ENCODE measurements at places on chromosomes 3 and 15. TPM values are rescaled to one million over a fixed set of nuclear protein-coding genes. Genes with fewer than 3 reads are reported as not detected.
A peak's percentile ranks its signal among the peaks of the same experiment; 100 is the strongest.

DNA sequence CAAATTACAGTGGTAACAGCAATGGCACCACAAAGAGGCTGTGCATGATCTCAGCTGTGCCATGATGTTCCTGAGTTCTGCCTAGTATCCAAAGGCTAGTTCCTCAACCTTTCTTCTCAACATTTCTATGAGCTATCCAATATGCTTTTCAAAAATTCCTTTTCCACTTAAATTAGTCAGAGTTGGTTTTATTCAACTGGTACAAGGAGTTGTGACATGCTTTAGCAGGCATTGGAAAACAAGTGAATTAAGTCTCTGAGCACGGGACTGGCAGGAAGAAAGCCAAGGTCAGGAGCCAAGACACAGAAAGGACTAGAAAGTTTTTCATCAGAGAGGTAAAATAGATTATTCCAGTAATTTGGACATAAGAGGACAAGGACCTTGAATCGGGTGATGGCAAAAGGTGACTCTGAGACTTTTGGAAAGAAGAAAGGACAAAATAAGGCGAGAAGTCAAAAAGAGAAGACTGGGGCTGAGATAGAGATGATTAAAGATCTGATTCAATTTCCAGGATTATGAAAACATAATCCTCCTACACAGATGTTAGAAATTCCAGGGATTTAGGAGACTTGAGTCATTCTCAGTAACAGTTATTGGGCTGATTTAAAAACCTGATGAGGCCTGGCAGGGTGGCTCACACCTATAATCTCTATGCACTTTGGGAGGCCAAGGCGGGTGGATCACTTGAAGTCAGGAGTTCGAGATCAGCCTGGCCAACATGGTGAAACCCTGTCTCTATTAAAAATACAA, 36.1 kb downstream of the PBRM1 start:
- H3K36me3 ChIP-seq: peaks cover 100% of the 10 kb centered on the region
- H3K4me1 ChIP-seq: no peaks in the 10 kb centered on the region
- H3K4me3 ChIP-seq: no peak overlapping the region
- H3K27ac ChIP-seq: no peak overlapping the region
- no peaks in the 10 kb centered on the region for H3K27me3 ChIP-seq

DNA sequence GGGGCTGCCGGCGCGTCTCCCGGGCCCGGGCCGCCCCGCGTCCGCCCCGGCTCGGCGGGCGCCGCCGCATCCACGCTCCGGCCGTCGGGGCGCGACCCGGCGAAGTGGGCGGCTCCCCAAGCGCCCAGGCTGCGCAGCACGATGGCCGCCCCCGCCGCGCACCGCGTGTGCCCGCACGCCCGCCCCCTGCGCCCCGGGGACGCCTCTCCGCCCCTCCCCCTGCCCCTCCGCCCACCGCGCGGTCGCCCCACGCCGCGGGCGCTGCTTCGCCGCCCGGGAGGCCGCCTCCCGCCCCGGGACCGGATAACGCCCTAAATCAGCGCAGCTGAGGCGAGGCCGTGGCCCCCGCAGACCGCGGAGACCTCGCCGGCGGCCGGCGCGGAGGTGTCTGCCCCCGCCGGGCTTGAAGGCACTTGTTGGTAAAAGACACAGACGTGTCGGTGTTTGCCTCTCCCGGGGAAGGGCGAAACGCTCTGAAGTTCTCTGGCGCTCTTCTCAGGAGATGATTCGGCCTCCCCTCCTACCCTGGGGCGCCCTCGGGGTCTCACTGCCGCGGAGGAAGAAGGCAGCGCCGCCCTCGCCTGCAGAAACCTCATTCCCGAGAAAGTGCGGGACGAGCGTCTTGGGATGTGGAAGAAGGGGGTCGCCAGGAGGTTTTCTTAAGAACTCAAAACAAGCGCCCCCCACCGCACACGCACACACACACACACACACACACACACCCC, at the start of gene BNC1:
Gene BNC1, minus strand, starts transcription at position 106 of the 725 bp plus-strand sequence. Its CDS starts 36 bp downstream, at position 70.
- H3K27ac ChIP-seq: no peak within 1 kb of the TSS
- peaks cover 64% of the 10 kb centered on the region for H3K27me3 ChIP-seq
- H3K4me1 ChIP-seq: peaks cover 7% of the 10 kb centered on the region
- no peaks in the 10 kb centered on the region for H3K36me3 ChIP-seq
- H3K4me3 ChIP-seq: peak within 1 kb of the TSS; percentile 49

The TBL1XR1 gene
- 160 TPM for total RNA-seq

DNA sequence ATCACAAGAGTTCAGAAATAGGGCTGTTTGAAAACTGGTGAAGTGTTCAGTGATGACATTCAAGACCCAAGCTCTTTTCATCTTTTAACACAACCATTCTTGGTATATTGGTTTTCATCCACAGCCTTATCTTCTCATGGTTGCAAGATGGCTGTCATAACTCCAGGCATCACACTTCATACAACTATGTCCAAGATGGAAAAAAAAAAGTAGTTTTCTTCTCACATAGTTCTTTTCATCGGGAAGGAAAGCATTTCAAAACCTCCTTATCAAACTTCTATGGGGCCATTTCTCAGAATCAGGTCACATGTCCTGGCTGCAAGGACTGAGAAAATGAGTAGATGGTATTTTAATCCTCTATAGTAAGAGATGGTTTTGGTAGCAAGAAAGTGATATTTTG, 21.1 kb upstream of the MFSD1 start:
- no peak overlapping the region for H3K27ac ChIP-seq
- peaks cover 23% of the 10 kb centered on the region for H3K4me1 ChIP-seq
- H3K27me3 ChIP-seq: no peaks in the 10 kb centered on the region
- H3K36me3 ChIP-seq: no peaks in the 10 kb centered on the region

The SKOR1 gene
- 0.41 TPM for total RNA-seq

- peaks cover 8% of the 10 kb centered on the region for H3K27me3 ChIP-seq
- no peak overlapping the region for H3K4me3 ChIP-seq
- no peak for DNase-seq
- H3K27ac ChIP-seq: no peak overlapping the region
Measured at GRCh38 chr3:127171721-127172120, 21.2 kb upstream of the PRR23E start.

The SH2D7 gene
- total RNA-seq: not detected

DNA sequence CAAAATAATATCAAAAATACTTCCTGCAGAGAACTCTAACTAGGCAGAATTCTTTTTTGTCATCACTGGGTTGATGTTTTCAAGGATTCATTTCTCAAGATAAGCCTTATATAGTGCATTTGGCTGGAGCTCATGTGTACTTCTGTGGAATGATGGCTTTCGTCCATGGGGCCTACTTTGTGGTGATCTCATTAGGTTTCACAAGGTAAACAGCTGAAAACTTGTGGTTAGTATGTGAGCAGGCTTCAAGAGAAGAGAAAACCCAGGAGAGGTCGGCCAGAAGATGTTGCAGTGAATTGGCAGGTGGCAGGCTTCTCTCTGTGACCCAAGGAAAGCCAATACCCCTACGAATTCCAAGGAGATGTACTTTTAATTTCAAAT, 121.4 kb upstream of the PHLDB2 start:
- no peaks in the 10 kb centered on the region for H3K27me3 ChIP-seq
- H3K4me1 ChIP-seq: no peaks in the 10 kb centered on the region
- H3K36me3 ChIP-seq: no peaks in the 10 kb centered on the region
- no peak for DNase-seq
- peak overlapping the region; percentile 38 for H3K27ac ChIP-seq
- no peak overlapping the region for H3K4me3 ChIP-seq

- H3K36me3 ChIP-seq: peaks cover 10% of the 10 kb centered on the region
- H3K27ac ChIP-seq: no peak overlapping the region
- no peaks in the 10 kb centered on the region for H3K27me3 ChIP-seq
- no peak overlapping the region for H3K4me3 ChIP-seq
Measured at GRCh38 chr3:179565496-179565895, 2.8 kb downstream of the ACTL6A start.

The XYLB gene
- total RNA-seq: 2.7 TPM

DNA sequence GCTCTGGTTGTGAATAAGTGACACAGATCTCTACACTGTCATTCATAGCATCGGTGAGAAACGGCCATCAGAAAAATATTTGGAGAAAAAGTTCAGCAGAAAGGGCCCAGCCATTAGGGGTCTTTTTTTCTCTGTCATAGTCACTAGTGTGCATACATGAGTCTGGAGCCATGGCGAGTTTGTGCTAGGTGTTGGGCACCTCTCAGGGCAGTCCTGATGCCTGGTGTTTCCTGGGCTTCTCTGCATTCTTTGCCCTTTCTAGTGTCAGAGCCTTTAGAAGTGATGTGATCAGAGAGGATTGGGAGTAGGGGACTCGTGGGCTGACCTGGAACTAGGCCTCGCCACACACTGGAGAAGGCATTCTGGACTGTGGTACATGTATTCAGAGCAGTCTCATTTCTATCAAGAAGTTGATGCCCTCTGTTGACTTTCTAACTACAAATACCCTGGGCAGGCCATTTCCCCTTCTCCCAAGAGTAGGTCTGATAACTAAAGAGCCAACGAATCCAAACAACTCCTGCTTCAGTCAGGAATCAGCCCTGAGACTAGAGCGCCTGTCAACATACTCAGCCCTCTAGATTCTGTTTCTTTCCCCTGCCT, 1.6 kb downstream of the KY start:
- H3K4me1 ChIP-seq: peaks cover 17% of the 10 kb centered on the region
- peaks cover 15% of the 10 kb centered on the region for H3K27me3 ChIP-seq
- no peak for DNase-seq
- H3K27ac ChIP-seq: no peak overlapping the region
- no peaks in the 10 kb centered on the region for H3K36me3 ChIP-seq
- H3K4me3 ChIP-seq: no peak overlapping the region

DNA sequence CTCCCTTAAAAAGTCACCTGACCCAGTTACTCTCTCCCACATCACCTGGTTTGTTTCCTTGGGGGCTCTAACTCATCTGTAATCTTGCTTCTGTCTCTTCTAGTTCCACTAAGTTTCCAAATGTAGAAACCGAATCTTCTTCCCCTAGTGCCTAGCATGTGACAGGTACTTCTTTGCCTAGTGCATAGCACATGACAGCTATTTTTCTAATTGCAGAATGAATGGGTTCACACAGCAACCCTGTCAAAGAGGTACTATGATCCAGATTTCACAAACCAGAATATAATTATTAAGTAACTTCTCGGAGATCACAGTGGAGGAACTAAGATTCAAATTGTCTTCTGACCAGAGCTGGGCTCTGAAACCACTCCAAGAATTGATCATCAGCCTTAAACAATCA, 7.4 kb downstream of the DPH3 start:
- peaks cover 41% of the 10 kb centered on the region for H3K36me3 ChIP-seq

GRCh38 chr3:174417573-174417972, 441.6 kb upstream of the NAALADL2 start:
- H3K27ac ChIP-seq: no peak overlapping the region
- no peak overlapping the region for H3K4me3 ChIP-seq
- H3K4me1 ChIP-seq: no peaks in the 10 kb centered on the region
- no peaks in the 10 kb centered on the region for H3K36me3 ChIP-seq
- H3K27me3 ChIP-seq: no peaks in the 10 kb centered on the region

The SERINC4 gene
- not detected for total RNA-seq

GRCh38 chr3:11835028-11835639, 11.6 kb downstream of the TAMM41 start:
- no peak overlapping the region for H3K27ac ChIP-seq
- H3K4me3 ChIP-seq: no peak overlapping the region
- no peaks in the 10 kb centered on the region for H3K4me1 ChIP-seq

DNA sequence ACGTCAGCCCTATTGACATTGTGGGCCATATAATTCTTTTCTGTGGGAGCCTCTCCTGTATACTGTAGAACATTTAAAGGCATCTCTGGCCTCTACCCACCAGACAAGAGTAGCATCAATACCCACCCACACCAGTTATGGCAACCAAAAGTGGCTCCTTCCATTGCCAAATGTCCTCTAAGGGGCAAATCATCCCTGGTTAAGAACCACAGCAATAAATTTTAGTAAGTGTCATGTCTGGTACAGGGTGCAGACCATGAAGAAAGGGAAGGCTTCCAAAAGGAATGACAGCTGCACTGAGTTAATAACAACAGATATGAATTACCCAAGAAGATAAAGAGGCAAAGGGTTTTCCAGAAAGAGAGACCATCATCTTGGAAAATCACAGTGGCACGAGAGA, 6.9 kb upstream of the CLDN18 start:
- no peak overlapping the region for H3K27ac ChIP-seq
- DNase-seq: no peak

The MYEF2 gene
- 18.8 TPM for total RNA-seq

GRCh38 chr3:172387728-172388127, 60.5 kb downstream of the GHSR start:
- no peaks in the 10 kb centered on the region for H3K27me3 ChIP-seq
- H3K36me3 ChIP-seq: peaks cover 10% of the 10 kb centered on the region
- H3K4me3 ChIP-seq: no peak overlapping the region
- H3K4me1 ChIP-seq: no peaks in the 10 kb centered on the region

The BNC1 gene
- total RNA-seq: 0.21 TPM

The HOMER2 gene
- total RNA-seq: 16.2 TPM

GRCh38 chr3:152313430-152313829, 44.7 kb downstream of the MBNL1 start:
- H3K4me1 ChIP-seq: peaks cover 63% of the 10 kb centered on the region
- H3K27me3 ChIP-seq: no peaks in the 10 kb centered on the region
- no peak overlapping the region for H3K4me3 ChIP-seq
- H3K27ac ChIP-seq: no peak overlapping the region
- no peak for DNase-seq

The KLHDC8B gene
- 34.8 TPM for total RNA-seq

GRCh38 chr15:76193934-76194333, 117.3 kb downstream of the ETFA start:
- no peak overlapping the region for H3K27ac ChIP-seq
- peaks cover 24% of the 10 kb centered on the region for H3K4me1 ChIP-seq
- no peaks in the 10 kb centered on the region for H3K36me3 ChIP-seq
- peaks cover 18% of the 10 kb centered on the region for H3K27me3 ChIP-seq
- DNase-seq: peak; percentile 14

The GCHFR gene
- total RNA-seq: 99.5 TPM

DNA sequence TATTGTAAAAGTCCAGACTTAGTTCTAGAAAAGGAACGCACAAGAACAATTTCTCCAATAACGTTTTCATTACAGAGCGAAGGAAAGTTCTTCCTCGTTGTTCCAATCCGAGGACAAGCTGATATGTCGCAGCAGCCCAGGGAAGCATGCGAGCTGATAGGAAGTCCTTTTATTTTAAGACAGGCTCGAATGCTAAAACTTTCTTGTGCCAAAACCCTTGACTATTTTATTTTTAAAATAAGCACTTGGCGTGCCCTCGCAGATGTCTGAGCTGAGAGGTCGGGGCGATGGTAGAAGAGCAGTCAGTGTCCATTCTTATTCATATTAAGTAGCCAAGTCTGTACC, 433 bp upstream of the MITF start:
- H3K4me1 ChIP-seq: peaks cover 26% of the 10 kb centered on the region
- no peaks in the 10 kb centered on the region for H3K27me3 ChIP-seq
- DNase-seq: no peak
- no peaks in the 10 kb centered on the region for H3K36me3 ChIP-seq
- peak overlapping the region; percentile 85 for H3K27ac ChIP-seq

DNA sequence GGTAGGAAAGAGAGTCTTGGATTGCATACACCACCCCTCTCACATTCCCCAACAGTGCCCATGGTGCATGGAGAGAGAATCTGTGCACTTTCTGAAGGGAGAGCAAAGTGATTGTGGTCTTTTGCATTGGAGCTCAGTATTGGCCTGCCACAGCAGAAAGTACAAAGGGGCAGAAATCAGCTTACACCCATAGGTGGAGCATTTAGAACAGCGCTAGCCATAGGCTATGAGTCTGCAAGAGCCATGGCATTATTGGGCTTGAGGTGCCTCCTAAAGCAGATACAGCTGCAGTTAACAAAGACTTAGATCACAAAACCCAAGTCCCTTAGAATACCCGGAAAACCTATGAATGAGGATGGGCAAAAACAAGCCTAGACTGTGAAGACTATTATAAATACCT, 21.8 kb downstream of the SI start:
- no peak for DNase-seq
- no peaks in the 10 kb centered on the region for H3K4me1 ChIP-seq
- no peaks in the 10 kb centered on the region for H3K36me3 ChIP-seq

- H3K4me1 ChIP-seq: peaks cover 6% of the 10 kb centered on the region
- H3K27me3 ChIP-seq: no peaks in the 10 kb centered on the region
- no peaks in the 10 kb centered on the region for H3K36me3 ChIP-seq
- H3K4me3 ChIP-seq: no peak overlapping the region
- no peak overlapping the region for H3K27ac ChIP-seq
Measured at GRCh38 chr3:193836918-193837317, 243.9 kb downstream of the OPA1 start.
